ENCODE measurements at places on chromosomes 16 and 17.

GRCh38 chr17:68061512-68062313, 26.2 kb downstream of the KPNA2 start:
- DNase-seq = no peak

- DNase-seq = no peak
These were observed 9.1 kb upstream of the METTL9 start for GRCh38 chr16:21590287-21590686.

- DNase-seq = no peak
These were observed 35.9 kb downstream of the CMTM4 start for GRCh38 chr16:66660422-66661209.

DNA sequence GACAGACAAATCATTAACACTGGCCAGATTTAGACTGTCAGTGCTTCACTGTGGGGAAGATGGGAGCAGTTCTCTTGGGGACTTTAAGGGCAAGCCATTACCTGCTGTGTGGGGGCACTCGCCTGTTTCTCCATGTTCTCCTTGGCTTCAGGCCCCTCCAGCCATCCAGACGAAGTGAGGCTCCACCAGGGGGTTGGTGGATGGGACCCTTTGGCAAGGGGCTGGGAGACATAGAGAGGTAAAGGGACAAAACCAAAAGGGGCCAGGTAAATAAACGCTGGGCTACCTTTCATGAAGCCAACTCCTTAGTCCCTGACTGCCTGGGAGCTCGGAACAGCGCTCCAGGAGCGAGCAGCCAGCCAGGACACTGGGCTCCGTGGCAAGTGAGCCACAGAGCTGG, 14.0 kb downstream of the TBX4 start:
- DNase-seq = no peak

DNA sequence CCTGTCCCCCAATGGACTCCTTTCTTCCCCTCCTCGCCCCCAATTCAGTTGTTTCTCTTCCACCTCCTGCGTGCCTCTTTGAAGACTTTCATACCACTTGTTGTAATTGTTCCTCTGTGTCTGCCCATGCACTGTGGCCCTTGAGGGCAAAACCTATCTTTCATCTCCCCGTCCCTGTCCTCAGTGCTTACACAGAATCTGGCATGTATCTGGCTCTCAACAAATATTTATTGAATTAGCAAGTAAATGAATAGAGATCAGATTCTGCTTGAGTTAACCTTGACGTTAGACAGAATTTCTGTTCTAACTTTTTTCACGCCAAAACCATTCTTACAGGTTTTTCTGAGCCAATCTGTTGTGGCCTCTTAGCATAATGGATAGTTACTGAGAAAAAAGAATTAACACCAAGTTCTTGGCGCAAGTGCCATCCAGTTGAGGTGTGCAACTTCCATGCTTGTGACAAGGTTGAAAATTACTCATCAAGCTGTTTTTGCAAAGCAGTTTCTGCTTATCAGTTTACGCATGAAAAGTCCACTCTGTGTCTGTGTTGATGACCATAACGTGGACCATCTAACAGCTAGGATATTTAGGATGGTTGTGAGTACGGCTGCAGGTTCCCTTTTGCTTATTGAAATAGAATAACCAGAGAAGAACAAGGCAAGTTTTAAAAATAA, 215.1 kb downstream of the PRKCA start:
- DNase-seq = no peak

GRCh38 chr17:16953841-16954240, 18.1 kb downstream of the TNFRSF13B start:
- DNase-seq = no peak

DNA sequence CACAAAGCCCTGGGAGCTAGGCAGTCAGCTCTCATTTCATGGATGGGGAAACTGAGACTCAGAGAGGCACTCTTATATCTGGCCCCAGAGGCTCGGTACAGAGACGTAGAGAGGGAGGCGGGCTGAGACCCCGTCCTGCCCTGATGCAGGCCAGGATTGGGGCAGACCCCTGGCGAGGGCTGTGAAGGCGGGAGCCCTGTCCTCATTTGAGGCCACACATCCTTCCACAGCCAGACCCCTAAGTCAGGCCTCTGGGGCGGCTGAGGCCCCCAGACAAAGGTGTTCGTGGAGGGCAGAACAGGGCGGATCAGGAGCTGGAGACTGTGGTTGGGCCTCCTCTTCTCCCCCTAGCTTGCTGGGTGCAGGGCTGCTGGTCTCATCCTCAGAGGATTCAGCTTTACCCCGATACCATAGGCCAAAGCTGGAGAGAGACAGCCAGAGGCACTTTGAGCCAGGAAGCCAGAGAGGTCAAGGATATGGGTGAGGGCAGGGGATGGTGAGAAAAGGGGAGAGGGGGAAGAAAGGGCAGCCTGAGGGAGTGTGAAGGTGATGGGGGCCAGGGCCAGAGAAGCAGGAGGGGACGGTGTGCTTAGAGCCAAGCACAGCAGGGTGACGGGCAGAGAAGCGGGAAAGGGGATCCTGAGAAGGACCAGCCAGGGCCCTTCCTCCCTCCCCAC, 805 bp upstream of the SCARF1 start:
- no peak for DNase-seq

DNA sequence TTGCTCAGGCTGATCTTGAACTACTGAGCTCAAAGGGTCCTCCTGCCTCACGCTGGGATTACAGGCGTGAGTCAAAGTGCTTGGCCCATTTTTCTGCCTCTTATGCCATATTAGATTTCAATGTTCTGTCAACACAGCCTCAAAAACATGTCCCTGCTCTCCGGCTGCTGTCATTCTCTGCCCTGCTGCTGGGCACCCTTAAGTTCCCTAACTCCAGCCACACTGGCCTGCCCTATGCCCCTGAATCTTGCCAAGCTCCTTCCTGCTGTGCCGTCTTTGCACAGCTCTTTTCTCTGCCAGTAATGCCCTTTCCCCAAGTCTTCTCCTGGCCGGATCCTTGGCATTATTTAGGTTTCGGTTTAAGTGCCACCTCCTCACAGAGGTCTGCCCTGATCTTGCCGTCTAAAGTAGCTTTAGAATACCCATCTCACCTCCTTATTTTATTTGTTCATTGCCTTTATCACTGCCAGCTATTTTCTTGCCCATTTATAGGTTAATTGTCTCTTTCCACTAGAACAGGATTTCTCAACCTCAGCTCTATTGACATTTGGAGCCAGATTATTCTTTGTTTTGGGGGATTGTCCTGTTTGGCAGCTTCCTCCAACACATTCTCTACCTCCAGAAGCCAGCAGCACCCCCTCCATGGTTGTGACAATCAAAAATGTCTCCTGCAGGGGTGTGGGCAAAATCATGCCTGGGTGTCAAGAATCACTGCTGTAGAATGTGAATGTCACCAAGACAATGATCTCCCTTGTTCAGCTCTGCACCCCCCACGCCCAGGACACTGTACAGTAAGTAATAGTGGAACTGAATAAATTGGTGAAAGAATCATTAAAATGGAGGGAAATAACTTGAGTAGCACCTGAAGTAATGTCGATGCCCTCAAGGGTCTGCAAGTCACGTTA, 168.2 kb downstream of the CYLD start:
- DNase-seq = no peak

- no peak for DNase-seq
These were observed 267.1 kb downstream of the UTP18 start for GRCh38 chr17:51527225-51527982.

GRCh38 chr16:66207139-66207882, 159.2 kb upstream of the CDH5 start:
- DNase-seq = no peak

GRCh38 chr17:78442648-78443218, 64.3 kb downstream of the PGS1 start:
- peak; percentile 20 for DNase-seq

- DNase-seq = no peak
These were observed 87.5 kb downstream of the ASIC2 start for GRCh38 chr17:33205552-33205951.

Measured in esophagus squamous epithelium (tissue), 5 donors.